Stimulated activated CD4-positive, alpha-beta T cell treated with anti-CD3 and anti-CD28 coated beads, Interleukin-4, amount 100 ng/mL, for 48 hours (primary cell): ENCODE measurements at places on chromosomes 4 and X.

DNA sequence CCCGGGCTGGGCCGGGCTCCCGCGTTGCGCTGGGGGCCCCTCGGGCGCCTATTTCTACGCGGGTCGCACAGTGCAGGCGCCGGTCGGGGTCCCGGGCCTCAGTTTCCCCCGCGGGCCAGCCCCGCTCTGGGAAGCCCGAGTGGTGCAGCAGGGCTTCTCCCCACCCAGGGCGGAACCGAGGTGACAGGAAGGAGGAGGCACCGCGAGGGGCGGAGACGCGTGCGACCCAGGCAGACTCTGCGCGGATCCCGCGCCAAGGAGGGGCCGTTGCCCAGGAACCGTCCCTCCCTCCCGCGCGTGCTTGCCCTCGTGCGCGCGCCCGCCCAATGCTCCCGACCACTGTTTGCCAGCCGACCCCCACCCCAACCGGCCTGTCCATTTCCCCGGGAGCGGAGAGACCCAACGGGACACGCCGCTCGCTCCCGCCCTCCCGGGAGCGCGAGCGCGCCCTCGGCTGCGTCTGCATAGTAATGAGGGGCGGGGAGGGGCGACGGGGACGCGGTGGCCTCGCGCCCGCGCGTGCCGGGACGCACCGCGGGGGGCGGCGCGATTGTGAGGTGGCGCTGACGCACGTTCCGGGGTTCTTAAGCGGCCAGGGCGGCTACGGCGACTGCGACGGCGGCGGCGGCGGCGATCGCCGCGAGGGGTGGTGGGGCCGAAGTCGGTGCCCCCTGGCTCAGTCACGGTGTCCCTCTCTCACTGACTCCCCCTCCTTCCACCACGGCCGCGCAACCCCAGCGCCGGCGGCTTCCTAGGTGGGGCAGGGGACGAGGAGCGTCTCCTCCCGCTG lies at the start of gene CPEB2:
Gene CPEB2 (plus strand): TSS at position 613 of the 790 bp plus-strand sequence. CDS start 193 bp downstream, outside the sequence.
- DNase-seq: peak; percentile 83

DNA sequence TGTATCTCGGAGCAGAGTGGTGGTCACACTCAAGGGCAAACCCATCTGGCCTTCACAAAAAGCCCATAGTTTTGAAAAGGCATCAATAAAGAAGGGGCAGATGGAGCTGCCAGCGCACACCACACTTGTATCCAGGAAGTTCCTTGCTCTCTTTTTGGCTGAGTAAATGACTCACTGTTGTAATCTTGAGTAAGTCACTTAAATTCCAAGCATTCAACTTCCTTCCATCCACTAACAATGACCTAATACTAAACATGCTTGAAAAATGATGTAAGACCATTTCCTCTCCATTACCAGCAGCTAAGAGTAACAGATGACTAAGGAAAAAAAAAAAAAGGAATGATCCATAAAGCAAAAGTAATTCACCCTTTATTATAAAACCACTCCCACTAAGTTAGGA lies 32.4 kb upstream of the MYOZ2 start:
- no peak for DNase-seq

GRCh38 chrX:110218591-110218990 lies 99.3 kb downstream of the AMMECR1 start:
- no peak for DNase-seq

DNA sequence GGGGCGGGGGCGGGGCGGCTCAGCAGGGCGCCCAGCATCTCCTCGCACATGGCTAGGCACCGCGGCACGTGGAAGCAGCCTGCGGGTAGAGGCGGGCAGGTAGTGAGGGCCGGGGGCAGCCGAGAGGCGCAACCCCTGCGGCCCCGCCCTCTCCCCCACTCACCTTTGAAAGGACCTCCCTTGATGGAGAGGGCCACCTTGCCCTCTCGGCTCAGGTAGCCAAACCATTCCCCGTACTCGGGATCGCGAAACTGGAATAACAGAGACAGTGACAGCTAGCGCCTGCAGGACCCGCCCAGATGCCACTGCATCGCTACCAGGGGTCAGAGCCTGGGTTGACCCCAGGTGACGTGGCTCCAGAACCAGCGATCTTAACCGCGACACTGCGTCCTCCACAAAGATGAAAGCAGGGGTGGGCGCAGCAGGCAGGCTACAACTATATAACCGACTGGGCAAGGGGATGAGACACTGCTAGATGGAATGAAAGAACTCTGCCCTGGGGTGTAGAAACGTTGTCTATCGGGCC lies 552 bp upstream of the NAA10 start:
- no peak for DNase-seq

GRCh38 chrX:1430451-1430850 lies 22.3 kb downstream of the ASMTL start:
- DNase-seq: no peak

DNA sequence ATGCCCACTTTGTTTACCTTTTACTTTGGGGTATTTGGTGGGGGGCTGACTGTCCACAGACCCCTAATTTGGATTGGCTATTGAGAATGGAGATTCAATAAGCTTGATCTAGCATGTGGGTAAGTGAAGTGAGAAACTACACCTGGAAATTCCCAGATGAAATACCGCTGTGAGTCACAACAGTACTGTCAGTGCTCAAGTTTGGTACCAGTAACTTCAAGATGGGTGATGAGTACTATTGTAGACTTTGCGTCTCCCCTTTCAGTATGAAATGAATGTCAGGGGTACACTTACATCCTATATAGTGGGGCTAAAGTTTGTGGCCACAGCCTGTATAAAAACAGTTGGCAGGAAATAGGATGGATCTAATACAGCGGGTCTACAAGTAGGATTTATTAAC lies 33.3 kb downstream of the HMGN5 start:
- DNase-seq: no peak

DNA sequence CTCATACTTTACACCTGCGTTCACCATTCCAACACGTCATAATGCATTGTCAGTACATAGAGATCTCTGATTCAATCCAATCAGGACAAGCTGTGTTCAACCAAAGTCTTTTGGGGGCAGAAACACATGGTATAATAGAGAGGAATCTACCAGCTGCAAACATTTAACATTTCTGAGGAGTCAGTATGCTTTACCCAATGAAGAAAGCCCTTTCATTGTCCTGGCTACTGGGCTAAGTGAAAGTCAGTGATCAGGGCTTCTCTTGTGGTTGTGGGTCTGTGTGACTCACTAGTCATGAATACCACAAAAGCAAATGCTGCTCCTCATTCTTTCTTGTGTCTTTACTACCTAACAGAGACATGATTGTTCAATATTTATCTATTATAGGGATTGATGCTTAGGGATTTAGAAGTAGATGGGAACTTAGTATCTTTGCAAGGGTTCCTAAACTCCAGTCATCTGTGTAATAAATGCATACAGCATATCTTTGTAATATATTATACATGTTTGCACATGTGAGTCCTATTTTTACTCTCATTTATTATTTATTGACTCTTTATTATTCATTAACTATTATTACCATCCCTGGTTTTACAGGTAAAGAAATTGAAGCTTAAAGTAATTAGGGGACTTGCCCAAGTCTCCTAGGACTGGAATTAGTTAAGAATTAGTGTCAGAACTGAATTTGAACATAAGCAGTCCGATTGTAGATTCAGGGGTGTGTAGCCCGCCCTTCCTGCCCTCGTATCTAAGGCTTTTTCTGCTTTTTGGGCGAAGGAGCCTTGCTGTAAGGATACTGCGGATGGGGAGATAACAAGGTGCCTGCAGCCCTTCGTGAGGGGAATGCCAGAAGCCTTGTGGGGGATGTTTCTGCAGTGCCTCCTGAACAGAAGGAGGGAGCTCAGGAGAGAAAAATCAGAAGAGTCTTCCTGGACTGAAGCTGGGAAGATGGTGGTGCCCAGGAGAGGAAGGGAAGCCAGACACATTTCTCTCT lies 353.1 kb upstream of the BOD1L1 start:
- DNase-seq: no peak
